Occipital lobe (tissue), 3 donors: ENCODE measurements at places on chromosomes 2 and 18.

DNA sequence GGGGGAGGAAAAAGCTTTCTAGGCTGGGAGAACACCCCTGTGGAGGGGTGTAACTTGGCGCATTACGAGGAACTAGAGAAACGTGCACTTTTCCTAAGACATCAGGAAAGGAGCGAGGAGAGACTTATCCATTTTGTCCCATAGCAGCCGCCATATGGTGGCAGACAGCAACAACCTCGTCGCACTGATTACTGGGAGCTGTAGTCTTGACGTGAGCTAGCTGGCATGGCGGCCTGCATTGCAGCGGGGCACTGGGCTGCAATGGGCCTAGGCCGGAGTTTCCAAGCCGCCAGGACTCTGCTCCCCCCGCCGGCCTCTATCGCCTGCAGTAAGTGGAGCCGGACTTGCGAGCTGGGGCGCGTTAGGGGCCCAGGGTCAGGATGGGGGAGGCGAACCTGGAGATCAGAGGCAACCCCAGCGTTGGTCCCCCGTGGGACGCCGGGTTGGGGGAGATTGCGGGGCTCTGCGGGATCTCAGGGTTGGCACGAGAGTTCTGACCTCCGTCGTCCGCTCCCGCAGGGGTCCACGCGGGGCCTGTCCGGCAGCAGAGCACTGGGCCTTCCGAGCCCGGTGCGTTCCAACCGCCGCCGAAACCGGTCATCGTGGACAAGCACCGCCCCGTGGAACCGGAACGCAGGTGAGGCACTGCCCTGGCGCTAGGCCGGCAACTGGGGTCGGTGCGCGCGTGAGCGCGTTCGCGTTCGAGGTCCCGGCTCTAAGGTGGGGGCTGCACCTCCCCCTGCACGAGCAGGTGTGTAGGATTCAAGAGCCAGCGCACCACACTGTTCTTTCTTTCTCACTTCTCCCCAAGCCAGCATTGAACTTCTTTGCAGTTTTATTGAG lies at the start of gene MRPL19:
Gene MRPL19, plus strand, starts transcription at position 201 of the 843 bp plus-strand sequence. Its CDS starts 25 bp downstream, at position 226.
- DNase-seq: peak; percentile 86

GRCh38 chr2:45897842-45898241 lies 246.4 kb downstream of the PRKCE start:
- DNase-seq: no peak

- no peak for DNase-seq
These were observed 376.5 kb upstream of the KLHL29 start for GRCh38 chr2:23008440-23008839.

DNA sequence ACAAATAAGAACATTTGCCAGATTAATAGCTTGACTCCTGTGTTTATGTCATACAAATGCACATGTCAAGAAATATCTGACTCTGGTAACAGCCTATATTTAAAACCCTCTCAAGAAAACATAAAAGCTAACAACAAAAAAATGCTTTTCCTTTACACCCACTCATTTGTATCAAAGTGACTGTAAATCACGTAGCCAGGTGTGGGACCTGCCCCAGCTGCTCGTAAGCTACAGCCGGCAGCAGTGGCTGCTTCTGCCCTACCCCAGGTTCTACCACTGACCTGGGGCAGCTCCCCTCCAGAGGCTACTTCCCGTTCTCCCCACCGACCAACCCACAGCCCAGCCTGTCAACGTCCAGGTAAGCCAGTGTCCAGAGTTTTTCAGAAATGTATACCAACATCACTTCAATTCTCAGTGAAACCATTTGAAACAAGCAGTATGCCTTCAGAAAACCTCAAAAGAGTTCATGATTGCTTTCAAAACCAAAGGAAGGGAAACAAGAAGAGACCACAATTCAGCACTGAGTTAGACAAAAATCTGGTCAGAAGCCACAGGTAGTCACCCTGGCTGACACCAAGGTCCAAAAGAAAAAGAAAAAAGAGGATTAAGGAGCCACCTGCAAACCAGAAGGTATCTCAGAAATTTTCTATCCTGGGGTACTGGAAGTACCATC lies 40.4 kb downstream of the KIDINS220 start:
- DNase-seq: no peak

DNA sequence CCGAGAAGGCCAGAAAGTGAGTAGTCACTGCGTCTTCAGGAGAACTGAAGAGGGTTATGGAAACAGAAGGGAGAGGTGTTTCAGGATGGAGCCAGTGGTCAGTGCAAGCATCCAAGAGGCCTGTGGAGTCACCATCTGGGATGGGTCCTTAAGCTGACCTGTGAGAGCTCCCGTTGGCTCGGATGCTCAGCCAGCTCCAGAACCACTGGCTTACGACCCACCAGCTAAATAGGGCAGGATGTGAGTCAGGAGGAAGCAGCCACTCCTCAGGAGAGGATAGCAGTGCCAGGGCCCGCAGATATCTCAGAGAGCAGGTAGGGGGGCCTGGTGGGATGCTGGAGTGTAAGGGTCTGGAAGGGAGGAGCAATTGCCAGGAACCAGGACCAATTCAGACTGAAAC lies 63.1 kb upstream of the B3GNT7 start:
- no peak for DNase-seq

DNA sequence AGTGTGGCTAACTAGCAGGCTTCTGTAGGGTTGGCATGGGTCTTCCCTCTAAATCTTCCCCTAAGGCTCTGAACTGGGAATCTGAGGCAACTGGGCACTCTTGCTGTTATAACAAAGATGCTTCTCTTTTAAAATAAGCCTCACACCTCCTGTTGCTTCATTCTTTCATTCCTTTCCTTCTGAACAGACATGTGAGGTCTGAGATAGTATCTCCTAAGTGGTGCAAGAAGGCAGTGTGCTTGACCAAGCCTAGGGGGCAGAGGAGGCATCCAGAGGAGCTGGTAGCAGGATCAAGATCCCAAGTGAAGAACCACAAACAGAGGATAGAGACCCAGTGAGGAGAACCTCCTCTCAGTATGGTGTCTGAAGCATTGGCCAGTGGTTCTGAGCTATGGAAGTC lies 90.9 kb downstream of the TTC27 start:
- DNase-seq: no peak

DNA sequence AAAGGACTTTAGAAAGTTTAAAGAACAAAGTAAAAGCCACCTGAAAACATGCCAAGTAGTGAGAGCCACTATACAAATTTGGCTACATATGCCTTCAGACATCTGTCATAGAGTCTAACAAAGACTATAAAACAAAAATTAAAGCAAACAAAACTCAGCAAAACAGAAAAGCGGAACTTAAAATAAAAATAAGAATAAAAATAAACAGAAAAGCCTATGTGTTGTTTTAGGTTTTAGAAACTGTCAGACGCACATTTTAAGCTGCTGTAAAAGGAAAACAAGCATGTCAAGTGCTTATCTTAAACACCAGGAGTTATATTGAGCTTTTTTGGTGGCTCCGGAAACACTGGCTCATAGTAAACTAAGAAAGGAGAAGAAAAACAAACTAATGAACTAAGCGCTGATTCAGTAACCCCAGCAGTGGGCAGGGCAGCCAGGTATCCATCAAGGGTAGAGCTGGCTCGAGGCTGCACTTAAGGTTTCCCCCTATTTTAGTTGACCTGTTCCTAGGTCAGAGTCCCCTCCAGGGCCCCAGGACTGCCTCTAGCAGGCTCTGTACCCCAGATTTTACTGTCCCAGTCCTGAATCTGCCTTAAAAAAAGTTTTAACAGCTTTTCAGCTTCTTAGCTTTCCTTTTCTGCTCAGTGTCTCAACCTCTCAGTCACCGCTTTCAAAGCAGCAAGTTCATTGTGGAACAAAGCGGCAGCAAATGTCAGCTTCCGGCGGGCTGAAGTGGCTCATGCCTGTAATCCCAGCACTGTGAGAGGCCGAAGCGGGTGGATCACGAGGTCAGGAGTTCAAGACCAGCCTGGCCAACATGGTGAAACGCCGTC lies 15.4 kb upstream of the RMC1 start:
- no peak for DNase-seq

- no peak for DNase-seq
These were observed 155.2 kb downstream of the AFF3 start for GRCh38 chr2:99987160-99987559.

- DNase-seq: no peak
These were observed 143.5 kb upstream of the MSH6 start for GRCh38 chr2:47639467-47639866.

- DNase-seq: no peak
These were observed 80.1 kb downstream of the SOCS6 start for GRCh38 chr18:70368903-70369302.

DNA sequence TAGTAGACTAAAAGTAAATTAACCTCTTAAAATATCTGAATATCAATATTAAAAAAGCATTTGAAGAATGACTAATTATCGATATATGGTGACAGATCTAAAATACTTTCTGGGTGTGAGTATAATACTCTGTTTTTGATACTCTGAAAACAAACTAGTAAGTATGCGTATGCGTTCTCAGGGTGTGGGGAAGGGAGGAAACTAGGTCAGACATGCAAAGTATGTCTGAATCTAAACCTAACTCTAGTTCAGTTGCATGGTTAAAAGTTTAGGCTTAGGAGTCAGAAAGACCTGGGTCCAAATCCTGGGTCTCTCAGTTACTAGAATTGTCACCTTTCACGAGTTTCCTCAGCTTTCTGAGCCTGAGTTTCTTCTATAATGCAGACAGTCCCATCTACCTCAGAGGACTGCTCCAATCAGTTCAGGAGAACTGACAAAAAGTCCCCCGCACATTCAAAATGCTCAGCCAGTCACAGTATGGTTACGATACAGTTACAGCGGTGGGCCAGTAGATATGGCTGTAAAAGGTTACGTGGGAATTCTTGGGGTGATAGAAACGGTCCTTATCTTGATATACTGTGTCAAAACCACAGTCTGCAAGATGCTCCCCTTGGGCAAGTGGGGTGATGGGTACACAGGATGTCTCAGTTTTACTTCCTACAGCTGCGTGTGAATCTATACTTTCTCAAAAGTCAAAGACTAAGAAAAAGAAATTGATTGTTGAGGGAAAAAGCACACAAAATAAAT lies 29.2 kb downstream of the UNC50 start:
- DNase-seq: no peak

DNA sequence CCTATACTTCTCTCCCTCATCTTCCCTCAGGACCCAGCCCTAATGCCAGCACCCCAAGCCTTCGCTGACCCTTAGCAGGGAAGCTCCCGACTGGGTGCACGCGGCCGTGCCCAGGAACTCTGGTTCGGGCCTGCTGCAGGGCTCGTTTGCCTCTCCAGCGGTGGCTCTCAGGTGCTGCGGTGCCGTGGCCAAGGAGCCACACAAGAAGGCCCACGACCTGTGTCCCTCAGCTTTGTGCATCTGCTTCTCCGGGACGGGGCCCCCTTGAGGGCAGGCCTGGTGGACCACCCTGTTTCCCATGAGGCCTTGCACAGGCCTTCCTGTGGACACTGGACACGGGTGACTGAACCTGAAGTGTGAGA lies 17.7 kb downstream of the BOK start:
- no peak for DNase-seq

- no peak for DNase-seq
These were observed 647 bp downstream of the CCDC121 start for GRCh38 chr2:27627963-27628766.

- DNase-seq: no peak
These were observed 33.8 kb upstream of the POLE4 start for GRCh38 chr2:74924463-74925265.
